Nephron progenitor cell (in vitro differentiated cells): ENCODE measurements at places on chromosomes 7 and 10.

GRCh38 chr7:94422136-94422535, 27.4 kb downstream of the COL1A2 start:
- no peak for DNase-seq

- no peak for DNase-seq
Observed at GRCh38 chr7:132666071-132666773, 90.0 kb upstream of the PLXNA4 start.

DNA sequence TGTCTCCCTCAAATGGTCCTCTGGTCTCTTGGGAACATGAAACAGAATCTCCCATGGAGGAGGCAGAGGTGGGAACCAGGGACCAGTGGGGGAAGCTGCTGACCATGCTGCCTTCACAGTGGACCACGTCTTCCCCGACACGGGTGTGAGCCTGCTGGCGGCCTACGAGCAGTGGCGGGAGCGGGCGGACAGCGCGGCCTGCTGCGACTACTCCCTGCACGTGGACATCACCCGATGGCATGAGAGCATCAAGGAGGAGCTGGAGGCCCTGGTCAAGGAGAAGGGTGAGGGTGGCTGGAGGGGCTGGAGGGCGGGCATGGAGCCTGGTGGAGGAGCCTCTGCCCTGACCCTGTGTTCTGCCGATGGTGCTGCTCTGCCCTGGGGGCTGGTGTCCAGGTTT, 8.0 kb downstream of the DPYSL4 start:
- no peak for DNase-seq

DNA sequence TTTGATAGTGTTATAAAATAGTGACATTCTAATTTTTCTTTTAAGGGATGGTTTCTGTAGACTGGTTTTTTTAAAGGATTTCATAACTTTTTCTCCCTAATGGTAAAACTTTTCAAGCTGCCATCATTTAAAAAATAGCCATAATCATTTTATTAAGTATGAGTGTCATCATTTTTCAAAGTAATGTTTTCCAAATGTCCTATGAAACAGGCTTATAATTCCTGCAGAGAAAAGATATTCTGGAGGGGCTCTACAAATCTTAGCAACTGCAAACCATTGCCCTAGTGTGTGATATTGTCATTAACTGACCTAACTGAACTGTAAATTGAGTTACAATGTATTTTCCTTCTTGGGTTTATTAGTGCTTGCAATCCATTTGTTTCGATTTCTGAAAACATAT, 226.0 kb downstream of the BBS9 start:
- DNase-seq: no peak
